ENCODE measurements at places on chromosomes 12 and 14.

DNA sequence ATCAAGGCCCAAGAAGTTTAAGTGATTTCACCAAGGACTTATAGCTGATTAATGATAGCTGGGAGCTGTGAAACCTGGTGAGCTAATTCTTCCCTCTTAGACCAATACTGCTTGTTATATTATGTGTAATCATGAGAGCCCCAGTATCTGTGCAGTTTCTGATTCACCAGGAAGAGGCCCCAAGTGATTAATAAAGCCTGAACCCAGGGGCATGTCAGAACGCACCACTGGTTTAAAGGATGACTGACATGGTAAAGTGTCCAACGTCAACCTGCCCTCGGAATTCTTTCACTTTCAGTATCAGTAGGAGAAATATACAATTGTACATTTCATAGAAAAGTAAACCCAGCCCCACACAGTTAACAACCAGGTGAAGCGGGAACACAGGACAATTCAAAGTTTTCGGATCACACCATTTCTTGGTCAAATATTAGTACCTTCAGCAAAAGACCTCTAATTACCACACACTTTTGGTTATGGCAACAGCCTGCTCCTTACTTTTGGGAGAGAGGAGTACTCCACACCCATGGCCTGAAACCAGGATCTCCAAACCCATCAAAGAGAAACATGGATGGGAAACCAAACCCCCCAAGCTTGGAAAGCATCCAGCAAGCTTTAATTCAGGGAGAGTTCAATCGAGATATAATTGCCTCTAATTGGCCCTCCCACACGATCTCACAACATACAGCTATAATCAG is 28.5 kb downstream of the TMCC3 start:
- DNase-seq = peak; percentile 15

DNA sequence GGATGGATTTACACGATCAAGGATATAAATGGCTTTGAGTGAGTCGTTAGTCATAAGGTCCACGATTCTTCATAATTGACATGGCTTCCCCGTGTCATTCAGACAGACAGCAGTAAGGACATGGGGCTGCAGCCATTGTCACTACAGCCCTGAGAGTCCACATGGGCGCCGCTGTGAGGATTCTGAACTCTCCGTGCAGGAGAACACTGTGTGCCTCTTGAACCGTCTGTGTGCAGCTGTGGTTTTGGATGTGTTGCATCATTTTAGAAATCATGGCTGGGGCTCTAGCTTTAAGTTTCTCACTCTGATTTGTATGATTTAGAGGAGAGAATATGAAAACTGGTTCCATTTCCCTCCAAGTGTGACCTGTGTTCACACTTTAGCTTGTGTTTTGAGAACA is 47.2 kb downstream of the NPAS3 start:
- DNase-seq = no peak

- DNase-seq = no peak
These were observed 798 bp downstream of the PDZRN4 start for GRCh38 chr12:41188841-41189394.

GRCh38 chr14:77498120-77498979 is at the start of gene ISM2:
TSS of gene ISM2 (minus strand) at chr14:77498816. CDS start at chr14:77498793, 23 bp downstream.
- no peak for DNase-seq

GRCh38 chr12:51937926-51938325 is 13.6 kb upstream of the ACVR1B start:
- no peak for DNase-seq

GRCh38 chr14:67187826-67188225 is 1.4 kb upstream of the GARIN2 start:
- no peak for DNase-seq

- no peak for DNase-seq
These were observed 347.2 kb downstream of the CCDC91 start for GRCh38 chr12:28537474-28537873.

- DNase-seq = no peak
These were observed 94.2 kb downstream of the GRIP1 start for GRCh38 chr12:66584673-66585072.

DNA sequence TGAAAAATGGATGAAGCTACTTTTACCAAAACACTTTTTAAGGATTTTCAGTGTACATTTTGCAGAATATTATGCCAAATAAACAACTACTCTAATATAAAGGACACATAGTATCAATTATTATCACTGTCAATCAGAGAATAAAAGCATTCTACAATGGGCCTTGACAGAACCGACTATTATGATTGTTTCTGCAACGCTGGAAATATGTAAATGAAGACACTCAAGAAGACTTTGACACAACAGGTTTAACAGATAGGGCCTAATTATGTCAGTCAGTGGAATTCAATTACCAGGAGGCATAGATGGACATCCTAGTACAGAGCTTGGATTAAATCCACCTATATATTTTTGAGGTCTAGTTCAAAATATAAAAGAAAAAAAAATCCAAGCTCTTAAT is 58.7 kb upstream of the SOX5 start:
- DNase-seq = no peak

GRCh38 chr14:81363746-81364378 is 36.3 kb downstream of the STON2 start:
- no peak for DNase-seq

GRCh38 chr14:22226381-22226780 is 362.6 kb downstream of the DAD1 start:
- DNase-seq = no peak

DNA sequence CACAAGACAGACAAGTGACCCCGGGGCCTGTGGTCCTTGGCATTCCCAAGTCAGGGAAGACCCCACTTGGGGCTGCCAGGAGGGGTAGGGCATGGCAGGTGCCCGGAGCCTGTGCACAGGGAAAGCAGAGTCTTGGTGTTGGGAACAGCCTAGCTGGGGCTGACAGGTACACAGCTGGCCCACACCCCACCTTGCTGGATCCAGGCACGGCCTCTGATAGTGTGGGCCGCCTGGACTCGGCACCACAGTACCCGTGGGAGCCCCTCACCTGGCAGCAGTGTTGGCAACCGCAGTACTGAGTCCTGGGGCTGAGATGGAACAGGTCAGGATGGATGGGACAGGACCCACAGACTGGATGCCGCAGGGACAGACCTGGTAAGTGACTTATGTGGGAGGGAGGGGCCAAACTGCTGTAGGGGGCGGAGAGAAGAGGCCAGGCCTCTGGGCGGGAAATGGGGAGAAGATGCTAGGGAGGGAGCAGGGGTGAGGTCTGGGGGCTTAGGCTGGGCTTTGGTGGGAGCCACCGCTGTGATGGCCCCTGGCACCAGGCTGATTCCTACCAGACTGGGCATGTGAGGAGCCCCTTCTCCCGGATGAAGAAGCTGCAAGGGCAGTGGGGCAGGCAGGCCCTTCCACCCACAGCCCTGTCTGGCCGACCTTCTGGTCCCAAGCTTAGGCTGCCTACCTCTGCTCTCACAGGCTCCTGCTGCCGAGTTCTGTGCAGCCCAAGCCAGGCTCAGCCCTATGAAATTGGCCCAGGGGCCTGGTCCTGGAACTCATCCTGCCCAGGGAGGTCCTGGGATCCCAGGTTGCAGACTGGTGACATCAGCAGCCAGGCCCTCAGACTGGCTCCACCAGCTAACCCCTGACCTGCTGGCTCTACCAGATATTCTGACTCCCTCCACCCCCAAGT is at the start of gene TGM1:
Gene TGM1 (minus strand): TSS at position 357 of the 913 bp plus-strand sequence. CDS start 825 bp downstream, outside the sequence.
- DNase-seq = no peak

- no peak for DNase-seq
These were observed 13.3 kb downstream of the SENP1 start for GRCh38 chr12:48092611-48093010.

DNA sequence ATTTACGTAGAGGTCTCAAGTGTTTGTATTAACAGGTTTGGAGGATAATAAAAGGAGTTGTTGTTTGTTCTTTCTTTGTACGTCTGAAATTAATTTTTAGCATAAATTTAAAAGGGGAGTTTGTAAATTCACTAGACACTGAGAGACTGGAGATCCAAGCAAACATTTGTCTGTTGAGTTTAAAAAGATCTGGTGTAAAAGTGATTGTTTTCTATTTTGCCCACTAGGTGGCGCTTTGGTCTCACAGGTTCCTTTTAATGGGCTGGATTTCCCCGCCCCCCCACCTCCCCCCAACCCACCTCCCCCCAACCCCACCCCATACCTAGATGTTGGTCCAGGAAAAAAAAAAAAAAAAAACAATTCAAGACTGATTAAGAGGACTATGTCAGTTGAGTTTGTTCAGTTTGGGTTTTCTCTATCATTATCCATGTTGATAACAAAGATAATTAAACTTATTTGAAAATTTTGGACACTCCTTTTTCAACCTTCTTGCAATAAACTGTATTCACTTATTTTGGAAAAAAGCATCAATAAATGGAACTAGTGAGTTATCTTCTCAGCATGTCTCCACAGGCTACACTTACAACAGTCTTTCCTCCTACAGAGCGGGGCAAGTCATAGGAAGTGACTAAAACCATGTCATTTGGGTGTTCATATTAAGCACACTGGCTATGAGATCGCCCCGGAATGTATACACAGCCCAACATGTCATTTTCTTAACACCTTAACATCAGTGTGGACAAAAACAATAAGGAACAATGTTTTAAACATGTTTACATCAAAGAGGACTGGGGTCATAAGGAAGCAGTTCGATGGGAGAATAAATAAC is 841.1 kb downstream of the NRXN3 start:
- no peak for DNase-seq

GRCh38 chr14:101318271-101318670 is 243.0 kb upstream of the DIO3 start:
- no peak for DNase-seq

- no peak for DNase-seq
These were observed 5.1 kb upstream of the TMED10 start for GRCh38 chr14:75181293-75182062.

GRCh38 chr14:97640031-97640430 is 842.8 kb downstream of the VRK1 start:
- no peak for DNase-seq

DNA sequence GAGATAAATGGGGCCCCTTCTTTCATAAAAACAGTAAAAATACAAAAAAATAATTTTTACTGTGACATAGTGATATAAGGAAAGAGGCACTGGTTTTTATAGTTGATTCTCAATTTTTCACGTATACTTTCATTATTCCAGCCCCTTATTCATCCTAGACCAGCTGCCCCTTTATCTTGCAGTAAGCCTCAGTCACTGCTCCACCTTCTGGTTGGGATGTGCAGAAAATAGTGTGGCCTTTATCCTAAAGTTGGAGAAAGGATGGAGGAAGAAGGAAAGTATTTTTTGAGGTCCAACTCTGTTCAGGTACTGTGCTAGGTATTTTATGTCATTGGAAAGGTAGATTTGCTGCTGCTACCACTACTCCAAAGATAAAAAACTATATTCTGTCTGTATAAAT is 172.7 kb downstream of the ANO6 start:
- DNase-seq = no peak

DNA sequence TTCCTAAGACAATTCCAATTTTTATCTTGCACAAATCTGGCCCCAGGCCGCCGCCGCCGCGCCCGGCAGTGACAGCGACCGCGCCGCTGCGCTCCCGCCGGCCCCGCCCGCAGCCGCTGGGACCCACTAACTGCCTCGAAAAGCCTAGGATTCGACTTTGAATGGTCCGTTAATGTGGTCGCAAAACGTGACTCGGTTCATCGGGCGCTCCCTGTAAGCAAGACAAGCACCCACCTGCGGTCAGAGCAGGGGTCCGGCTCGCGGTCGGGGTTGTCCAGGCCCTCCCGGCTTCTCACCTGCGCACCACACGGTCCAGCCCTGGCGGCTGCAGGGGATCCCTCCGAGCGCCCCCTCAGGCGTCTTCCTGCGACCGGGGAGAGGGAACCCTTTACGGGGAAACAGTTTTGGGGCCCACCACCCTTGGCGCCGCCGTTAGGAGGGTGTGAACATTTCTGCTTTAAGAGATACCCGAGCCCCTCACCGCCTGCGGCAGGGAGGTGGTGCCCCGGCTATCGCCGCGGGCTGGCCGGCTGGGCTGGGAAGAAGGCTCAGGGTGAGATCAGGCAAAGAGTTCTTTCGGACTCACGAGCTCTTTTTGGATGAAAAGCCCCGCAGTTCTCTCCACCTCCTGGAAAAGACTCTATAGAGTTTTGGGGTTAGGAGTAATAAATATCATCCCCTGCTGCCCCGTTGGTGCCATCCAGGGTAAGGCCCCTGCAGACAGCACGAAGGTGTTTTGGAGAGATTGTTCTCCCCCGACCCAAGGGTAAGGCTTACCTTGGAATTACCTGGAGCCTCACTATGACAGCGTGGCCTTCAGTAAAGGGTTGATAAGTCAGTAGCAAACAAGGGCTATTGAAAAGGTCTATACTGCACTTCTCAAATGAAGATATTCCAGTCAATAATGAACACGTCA is 13.6 kb upstream of the FOXJ2 start:
- DNase-seq = no peak

DNA sequence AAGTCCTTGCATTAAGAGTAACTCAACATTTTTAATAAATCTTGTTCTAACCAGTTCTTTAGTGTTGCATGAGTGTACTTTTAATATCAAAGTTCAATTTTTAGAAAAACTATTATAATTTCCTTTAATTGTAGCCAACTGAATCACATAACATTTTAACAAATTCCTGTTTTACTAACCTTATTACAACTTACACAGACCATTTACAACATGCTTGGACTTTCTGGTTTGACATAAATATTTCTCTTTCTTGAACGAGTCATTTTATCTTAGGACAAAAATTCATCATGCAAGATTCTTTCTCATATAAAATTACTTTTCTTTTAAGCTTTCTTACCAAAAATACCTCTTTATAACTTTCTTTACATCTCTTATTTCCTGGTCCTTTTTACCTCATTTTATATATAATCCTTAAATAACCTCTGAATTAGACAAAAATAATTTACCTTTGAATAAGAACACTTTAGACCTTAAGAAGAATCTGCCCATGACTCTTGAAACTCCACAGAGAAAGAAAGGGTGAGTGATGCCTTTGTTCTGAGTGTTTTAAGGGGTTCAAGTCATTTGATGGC is 3.9 kb downstream of the SLCO1A2 start:
- no peak for DNase-seq

GRCh38 chr12:109130297-109131153 is 14.1 kb downstream of the ACACB start:
- no peak for DNase-seq

DNA sequence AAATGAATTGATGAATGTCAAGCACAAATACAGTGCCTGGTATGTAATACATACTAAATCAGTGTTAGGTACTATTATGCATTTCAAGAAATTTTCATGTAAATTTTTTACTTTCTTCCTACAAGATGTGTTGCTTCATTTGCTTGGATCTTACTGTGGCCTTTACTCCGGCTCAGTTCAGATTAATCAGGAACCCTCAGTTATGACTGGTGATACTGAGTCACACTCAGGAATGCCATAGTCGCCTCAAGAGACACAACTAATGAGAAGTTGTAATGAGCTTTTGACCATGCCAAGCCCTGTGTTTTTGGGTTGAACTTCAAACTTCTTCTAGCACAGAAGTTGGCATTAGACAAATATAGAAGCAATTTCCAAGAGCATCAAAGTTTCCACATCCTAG is 96.0 kb downstream of the TGFB3 start:
- DNase-seq = no peak

DNA sequence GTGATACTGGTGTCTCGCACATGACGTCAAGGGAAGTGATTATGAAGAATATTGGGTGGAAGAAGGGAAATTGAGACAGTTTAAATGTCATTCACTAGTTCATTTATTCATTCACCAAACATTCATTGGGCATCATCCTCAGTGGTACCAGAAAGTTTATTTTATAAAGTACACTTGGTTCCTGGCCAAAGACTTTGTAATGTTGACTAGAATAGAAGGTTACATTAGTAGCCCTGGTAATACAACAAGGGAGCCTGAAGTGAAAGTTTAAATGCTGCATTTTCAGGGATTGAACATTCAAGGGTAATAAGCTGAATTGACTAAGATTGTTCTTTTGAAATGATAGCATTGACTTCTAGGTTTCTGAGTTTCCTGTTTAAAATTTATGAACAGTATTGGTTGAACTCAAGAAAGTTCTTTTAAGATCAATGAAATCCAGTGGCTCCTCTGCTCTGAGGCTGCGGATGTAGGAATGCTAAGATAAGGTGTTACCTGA is 236.8 kb upstream of the BTG1 start:
- DNase-seq = no peak

Data from central memory CD8-positive, alpha-beta T cell (primary cell).